Mucosa of descending colon (tissue), 3 donors: ENCODE measurements at places on chromosomes 6 and 20. TPM values are rescaled to one million over a fixed set of nuclear protein-coding genes. Genes with fewer than 3 reads are reported as not detected.

TMEM200A gene
- 60.4 TPM for total RNA-seq

APOM gene
- 2.2 TPM for total RNA-seq

BMP2 gene
- 64.5 TPM for total RNA-seq

PPARD gene
- 66.7 TPM for total RNA-seq

CRISP2 gene
- not detected for total RNA-seq

DNA sequence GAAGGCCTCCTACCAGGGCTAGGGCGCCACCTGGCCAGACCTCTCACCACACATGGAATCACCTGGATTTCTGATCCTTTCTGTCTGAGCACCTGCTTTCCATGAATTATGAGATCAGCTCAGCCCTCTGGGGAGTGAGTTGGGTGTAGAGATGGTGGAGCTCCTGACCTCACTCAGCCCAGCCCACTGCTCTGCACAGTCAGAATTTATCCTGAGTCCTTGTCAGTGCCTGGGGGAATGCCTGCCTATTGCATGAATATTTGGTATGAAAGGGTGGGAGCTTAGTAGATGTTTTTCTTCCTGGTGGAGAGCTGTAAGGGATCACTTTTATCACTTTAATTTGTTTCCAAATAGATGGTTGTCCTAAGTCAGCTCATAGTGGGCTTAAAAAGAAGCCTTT, 47.5 kb downstream of the DTD1 start:
- DNase-seq = no peak

GRCh38 chr20:63552481-63553249, 1.3 kb upstream of the FNDC11 start:
- DNase-seq = no peak

GRCh38 chr6:107032051-107032450, 4.1 kb downstream of the MTRES1 start:
- no peak for DNase-seq

DNA sequence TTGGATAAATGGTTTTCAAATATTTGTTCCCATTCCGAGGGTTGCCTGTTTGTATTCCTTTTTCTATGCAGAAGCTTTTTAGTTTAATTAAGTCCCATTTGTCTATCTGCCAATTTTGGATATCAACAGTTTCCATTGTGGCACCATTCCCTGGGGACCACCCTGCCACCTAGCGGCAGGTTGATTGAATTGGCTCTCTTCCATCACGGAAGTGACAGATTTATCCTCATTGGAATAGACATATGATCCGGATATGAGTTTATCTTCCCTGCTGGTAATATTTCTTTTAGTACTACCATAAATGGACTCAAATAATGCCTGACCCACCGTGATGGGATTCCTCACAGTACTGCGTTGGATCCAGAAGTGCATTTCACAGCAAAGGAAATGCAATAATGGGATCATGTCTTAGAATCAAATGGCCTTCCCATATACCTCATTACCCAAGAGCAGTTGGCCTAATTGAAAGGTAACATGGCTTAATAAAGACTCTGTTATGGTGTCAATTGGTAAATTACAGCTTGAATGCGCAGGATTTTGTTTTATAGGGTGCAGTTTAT, 327.0 kb downstream of the BMP2 start:
- peak; percentile 64 for DNase-seq

- no peak for DNase-seq
These were observed 971 bp downstream of the RBCK1 start for GRCh38 chr20:408843-409696.

- DNase-seq = no peak
These were observed 22.7 kb downstream of the DSE start for GRCh38 chr6:116393430-116393829.

DNA sequence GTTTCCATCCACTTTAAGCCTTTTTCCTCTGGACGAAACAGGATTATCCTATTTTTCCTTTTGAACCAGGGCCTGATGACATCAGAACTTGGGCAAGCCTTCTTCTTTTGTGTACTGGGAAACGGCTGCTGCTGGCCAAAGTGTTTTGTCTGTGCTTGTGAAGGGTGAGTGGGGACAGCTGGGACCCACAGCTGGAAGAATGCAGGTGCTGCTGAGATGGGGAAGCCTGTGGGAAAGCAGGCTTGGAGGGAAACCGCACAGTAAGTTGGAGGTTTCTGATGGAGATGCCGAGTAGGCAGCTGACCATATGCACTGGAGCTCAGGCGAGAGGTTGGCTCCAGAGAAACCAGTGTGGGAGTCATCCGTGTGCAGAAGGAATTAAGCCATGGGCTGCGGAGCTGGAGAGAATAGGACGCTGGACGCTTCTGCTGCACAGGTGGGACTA, 8.5 kb upstream of the PSMG4 start:
- no peak for DNase-seq

DNA sequence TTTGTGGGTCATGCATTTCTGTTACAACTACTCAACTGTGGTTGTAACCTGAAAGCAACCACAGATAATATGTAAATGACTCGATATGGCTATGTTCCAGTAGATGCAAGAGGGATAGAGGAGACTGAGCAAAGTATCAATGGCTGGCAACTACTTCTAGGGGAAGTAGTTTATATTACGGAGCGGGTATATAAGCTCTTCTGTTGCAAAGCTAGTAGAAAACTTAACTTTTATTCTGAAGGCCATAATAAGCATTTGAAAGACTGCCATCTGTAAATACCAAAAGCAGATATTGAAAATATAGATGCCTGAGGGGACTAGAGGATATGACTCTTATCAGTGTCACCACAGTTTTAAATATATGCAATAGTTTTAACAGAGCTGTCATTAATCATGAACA, 655.3 kb downstream of the PHF3 start:
- DNase-seq = no peak

GRCh38 chr20:62969179-62969760, 16.8 kb downstream of the SLC17A9 start:
- DNase-seq = no peak

GRCh38 chr6:157595768-157596167, 214.8 kb downstream of the ZDHHC14 start:
- no peak for DNase-seq

DNA sequence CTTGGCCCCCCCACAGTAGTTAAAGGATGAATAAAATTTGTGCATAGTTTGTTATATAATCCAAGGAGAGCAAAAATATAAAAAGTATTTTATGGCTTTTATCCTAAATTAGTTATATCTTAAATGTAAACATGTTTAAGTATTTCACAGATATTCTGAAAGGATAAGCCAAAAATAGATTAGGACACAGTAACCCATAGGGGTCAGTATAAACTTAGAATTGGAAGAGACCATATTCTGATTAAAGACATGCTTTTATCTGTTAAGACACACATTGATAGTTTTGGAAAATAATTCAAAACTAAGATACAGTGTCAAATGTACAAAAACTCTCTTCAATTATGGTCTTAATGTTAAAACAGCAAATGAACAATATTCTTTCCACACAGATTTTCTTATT, 4.5 kb upstream of the SERINC1 start:
- no peak for DNase-seq

- DNase-seq = no peak
These were observed 110.7 kb downstream of the UNC5CL start for GRCh38 chr6:40928307-40928706.

DNA sequence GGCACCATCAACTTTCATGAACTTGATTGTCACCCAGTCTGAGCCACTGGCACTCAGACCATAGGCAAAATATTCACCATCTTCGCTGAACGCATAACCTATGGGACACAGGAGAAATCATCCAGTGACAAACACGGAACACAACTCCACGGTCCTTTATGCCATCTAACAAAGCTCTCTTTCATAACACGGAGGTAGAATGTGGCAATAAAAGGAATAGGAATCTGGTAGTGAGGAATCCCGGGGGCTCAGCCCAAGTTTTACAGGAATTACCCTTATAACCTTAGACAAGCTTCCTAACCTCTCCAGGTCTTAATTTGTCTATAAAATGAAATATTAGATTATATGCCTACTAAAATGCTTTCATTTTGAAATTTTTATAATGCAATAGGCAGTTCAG, 29.4 kb downstream of the PREP start:
- no peak for DNase-seq

DNA sequence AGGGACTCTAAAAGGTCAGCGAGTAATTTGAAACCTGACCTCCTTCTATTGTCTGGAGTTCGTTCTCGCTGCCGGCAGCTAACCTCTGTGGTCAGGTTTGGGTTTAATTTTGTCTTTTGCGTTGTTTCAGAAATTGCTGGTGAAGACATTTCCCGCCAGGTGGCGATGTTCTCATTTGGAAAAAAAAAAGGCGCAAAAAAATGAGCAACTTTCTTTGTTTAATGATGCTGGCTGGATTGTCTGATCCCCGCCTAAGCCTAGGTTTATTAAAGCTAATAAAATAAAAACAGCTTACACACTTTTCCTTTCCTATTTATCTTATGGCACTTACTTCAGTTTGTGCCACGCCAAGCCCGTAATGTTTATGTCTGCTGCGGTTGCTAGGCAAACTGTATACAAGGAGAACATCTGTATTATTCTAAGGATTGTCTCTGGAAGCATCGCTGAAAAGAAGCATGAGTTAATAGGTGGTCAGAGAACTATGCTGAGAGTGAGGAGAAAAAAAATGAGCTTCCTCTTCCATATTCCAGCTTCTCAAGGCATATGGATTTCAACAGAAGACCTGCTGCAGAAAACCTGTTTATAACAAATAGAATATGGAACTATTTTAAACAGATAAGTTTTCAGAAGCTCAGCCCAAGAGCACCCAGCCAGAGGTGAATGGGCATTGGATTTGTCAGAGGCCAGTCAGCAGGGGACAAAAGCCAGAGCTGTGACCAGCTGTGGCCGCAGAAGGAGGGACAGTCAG, 205.7 kb downstream of the DOK5 start:
- peak; percentile 35 for DNase-seq

DNA sequence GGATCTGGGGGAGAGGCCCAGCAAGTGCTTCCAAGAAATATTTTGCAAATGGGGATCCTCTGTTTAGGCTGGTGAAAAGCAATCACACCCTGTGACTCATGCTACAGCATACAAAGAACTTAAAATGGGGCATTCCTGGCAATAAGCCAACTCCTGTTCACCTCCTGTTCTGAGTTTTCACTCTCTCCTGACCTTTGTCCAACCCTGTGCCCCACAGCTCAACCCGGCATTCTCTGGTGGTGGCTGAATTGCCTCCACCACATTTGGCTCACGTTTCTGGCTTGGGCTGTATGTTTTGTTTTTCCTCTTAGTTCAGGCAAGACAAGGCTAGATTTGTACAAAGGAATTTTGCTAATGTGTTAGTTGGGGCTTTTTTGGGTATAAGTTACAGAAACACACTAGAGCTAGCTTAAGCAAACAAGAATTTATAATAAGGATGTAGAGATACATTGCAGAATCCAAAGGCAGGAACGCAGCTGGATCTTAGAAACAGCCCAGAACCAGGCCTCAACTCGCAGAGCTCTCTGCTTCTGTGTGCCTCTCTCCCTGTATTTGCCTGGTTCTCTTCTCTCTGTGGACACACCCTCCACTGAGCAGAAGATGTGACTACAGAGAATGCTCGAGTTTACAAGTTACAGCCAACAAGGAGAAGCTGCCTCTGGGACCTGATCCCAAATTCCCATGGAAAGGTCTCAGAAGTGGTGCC, 9.4 kb downstream of the ABCC10 start:
- peak; percentile 52 for DNase-seq
